ENCODE measurements at places on chromosomes 6 and 20.

DNA sequence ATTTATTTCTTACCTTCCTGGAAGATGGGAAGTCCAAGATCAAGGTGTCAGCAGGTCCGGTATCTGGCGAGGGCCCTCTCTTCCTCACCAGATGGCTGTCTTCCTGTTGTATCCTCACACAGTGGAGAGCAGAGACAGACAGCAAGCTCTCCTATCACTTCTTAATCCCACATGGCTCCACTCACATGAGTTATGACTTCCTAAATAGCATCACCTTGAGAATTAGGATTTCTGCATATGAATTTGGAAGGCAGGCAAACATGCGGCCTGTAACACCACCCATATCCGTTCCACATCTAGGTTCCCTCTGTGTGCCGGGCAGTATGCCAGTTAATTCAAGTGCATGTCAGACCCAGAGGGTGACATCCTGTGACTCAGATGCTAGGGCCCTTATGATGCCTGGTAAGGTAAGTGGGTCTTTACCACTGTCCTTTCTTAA lies 2.1 kb downstream of the RAET1E start:
- DNase-seq, result no peak

- no peak for DNase-seq
Measured at GRCh38 chr20:56433880-56434255, 21.8 kb downstream of the CASS4 start.

GRCh38 chr6:80209430-80209829 lies 103.0 kb downstream of the BCKDHB start:
- no peak for DNase-seq

DNA sequence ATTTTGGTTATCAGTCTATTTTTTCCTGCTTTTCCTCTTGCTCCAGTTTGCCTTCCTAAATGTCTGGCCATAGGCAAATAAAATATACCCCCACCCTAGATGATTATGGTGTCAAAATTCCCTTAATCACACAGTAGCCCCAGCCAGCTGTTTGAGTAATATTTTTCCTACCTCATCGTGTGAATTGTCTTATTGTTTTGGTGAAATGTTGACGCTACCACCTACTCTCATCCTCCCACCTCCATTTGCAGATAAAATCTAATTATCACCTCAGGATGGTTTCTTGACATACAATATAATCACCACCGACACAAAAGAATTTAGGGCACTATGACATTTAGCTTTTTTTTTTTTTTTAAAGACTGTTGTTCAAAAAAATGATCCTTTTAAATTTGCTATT lies 44.1 kb upstream of the FUCA2 start:
- DNase-seq, result no peak

Measured in upper lobe of right lung (tissue), 1 donor.